ENCODE measurements at places on chromosomes 6 and 20. TPM values are rescaled to one million over a fixed set of nuclear protein-coding genes. Genes with fewer than 3 reads are reported as not detected.
A peak's percentile ranks its signal among the peaks of the same experiment; 100 is the strongest.

Gene CRISP2
- total RNA-seq, result not detected

Gene ARMC2
- 7.9 TPM for total RNA-seq

- peak; percentile 89 for DNase-seq
These were observed 169.1 kb upstream of the CDYL start for GRCh38 chr6:4606821-4607704.

DNA sequence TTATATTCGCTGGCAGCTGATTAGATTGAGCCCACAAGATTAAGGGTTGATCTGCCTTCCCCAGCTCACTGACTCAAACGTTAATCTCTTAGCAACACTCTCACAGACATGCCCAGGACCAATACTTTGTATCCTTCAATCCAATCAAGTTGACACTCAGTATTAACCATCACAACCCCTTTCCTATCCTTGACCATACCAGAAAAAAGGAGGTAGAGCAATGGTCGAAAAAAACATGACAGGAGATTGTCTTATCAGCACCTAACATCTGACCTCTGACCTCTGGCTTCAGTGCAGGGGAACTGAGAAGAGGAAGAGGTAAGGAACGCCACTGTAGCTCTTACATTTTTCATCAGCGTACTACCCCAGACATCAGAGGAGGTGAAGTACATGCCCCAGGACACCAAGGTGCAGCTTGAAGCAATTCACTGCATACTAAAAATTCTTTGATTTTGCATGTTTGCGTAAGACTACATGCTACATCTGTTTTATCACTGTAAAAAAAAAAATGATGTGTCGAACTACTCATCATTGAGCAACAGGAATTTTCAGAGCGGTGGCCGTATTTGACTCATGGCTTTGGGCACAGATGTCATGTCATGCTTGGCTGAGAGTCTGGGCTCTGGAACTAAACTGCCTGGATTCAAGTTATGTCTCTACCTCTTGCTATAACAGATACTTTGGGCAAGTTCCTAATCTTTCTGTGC, 188.0 kb upstream of the TAB2 start:
- DNase-seq, result peak; percentile 43

DNA sequence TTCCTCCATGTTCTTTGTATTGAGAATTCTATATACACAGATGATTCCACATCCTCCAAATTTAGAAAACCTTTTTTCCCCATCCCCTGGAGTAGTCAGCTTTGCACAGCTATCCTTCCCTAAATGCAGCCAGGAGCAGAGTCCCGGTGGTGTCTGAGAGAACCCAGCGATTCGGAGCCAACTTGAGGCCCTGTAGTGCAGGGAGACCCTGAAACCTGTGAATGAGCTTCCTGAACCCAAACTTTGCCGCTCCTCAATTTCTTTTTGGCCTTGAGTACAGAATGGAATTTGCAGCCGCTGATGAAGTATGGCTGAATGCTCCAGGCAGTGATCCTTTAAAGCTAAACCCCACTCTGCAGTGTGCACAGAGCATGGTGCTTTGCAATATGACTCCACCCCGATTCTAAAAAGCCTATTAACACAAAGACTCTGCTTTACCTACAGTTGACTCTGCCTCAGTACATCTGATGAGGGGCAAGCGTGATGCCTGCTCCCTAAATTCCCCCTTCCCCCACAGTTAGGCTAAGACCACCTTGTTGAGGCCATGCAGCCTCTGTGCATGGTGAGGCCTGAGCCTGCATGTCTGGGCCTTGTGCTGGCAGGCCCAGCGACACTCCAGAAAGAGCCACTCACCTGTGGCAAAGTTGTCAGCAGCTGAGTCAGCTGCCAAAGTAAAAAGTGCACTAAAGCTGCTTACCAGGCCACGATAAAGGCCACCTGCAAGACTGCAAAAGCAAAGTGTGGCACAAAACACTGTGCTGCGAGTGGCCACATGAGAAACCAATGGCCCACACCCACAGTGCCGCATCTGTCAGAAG, 82.1 kb downstream of the PLEKHG1 start:
- no peak for DNase-seq

DNA sequence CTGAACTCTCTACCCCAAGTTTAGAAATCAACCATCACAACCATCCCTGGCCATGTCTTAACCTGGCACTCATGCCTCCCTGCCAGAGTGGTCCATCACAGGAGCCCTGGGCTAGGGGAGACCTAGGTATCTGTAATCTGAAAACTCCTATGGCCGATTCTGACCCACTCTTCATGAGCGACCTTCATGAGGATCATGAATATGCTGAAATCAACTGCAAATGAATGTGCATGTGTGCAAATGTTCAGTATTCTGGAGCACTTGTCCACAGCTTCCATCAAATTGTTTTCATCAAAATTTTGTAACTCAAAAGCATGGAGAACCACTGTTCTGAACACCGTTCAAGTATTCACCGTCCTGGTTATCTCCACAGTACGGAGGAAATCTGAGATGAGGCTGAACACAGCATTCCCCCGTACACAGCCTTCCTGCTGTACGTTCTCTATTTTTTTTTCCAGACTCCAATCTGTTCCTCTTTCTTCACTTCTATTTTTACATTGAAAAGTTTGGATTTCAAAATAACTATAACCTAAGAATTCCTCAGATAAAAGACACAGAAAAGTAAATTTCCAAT, 17.7 kb downstream of the METTL24 start:
- no peak for DNase-seq

Data from PC-9 (cell line).